ENCODE measurements at places on chromosomes 11 and 22.

GRCh38 chr22:36587289-36588154, 58.6 kb upstream of the EIF3D start:
- DNase-seq = no peak

GRCh38 chr22:27747396-27748221, 53.9 kb downstream of the MN1 start:
- no peak for DNase-seq

DNA sequence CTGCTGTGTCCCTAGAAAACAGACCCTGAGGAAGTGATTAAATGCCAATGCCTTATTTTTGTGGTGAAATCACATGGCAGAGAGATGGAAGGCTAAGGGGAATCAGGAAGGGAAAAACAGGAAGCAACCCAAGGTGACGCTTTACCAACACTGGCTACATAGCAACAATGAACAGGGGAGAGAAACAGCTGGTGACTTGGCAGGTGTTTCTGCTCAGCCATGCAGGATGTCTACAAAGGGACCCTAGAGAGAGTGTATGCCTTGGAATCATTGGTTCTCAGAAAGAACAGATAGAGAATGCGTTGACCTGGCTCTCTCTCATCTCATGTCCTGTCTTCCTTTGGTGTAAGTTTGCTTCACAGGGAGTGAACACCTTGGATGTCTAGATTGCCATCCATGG, 911.9 kb downstream of the OPCML start:
- DNase-seq = no peak

- peak; percentile 48 for DNase-seq
Measured at GRCh38 chr22:37681556-37682049, 4.5 kb upstream of the NOL12 start.

DNA sequence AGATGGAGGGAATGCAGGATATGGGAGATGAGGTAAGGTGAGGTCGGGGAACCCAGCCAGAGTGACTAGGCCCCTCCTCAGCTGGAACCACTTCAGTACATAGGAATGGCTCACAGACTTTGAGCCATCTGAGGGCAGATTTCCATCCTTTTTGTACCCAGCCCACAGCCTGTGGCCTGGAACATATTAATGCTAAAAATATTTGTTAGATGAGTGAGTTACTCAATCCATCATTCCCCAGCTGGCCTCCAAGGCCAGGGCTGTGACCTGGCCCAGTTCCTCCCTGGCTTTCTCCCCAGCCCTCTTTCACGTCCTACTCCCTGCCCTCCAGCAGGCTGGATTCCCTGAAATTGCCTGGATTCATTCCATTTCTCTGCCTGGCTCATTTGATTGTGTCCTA, 57.2 kb upstream of the PRDM11 start:
- DNase-seq = no peak

All from 8988T (cell line).